ENCODE measurements at places on chromosomes 6 and 20.
A peak's percentile ranks its signal among the peaks of the same experiment; 100 is the strongest.

- no peak for DNase-seq
Observed at GRCh38 chr6:83958241-83958685, 75.3 kb upstream of the MRAP2 start.

DNA sequence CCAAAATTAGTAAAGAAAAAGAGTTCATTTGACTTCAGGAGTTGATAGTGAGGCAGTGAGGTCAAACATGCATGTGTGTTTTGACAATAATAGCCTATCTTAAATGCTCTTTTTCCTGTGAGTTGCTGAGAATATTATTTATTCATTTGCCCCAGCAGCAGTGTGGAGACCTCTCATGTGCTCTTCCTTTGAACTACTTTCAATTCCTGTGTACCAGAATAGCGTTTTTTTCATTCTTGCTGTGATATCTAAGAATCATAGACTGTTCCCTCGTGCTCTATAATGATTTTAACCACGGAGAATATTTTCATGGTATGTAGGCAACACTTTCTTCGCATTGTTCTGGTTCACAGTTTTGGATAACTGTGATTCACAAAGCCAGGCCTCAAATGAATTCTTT, 5.2 kb downstream of the CDYL start:
- DNase-seq: no peak

- peak; percentile 71 for DNase-seq
Observed at GRCh38 chr20:32535316-32535952, 49.7 kb downstream of the NOL4L start.

- DNase-seq: no peak
Observed at GRCh38 chr6:11604215-11604614, 66.7 kb downstream of the TMEM170B start.

- no peak for DNase-seq
Observed at GRCh38 chr6:68087399-68088133, 547.5 kb upstream of the ADGRB3 start.

DNA sequence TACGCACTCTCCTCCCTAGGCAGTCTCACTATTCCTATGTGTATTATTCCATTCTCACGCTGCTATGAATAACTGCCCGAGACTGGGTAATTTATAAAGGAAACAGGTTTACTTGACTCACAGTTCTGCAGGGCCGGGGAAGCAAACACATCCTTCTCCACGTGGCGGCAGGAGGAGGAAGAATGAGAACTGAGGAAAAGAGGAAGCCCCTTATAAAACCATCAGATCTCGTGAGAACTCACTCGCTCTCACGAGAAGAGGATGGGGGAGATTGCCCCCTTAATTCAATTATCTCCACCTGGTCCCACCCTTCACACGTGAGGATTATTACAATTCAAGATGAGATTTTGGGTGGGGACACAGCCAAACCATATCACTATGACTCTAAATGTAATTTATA, 61.9 kb downstream of the ECT2L start:
- DNase-seq: no peak

- DNase-seq: no peak
Observed at GRCh38 chr20:48620154-48620506, 207.7 kb downstream of the PREX1 start.

GRCh38 chr6:11911538-11911937, 100.6 kb upstream of the HIVEP1 start:
- no peak for DNase-seq

DNA sequence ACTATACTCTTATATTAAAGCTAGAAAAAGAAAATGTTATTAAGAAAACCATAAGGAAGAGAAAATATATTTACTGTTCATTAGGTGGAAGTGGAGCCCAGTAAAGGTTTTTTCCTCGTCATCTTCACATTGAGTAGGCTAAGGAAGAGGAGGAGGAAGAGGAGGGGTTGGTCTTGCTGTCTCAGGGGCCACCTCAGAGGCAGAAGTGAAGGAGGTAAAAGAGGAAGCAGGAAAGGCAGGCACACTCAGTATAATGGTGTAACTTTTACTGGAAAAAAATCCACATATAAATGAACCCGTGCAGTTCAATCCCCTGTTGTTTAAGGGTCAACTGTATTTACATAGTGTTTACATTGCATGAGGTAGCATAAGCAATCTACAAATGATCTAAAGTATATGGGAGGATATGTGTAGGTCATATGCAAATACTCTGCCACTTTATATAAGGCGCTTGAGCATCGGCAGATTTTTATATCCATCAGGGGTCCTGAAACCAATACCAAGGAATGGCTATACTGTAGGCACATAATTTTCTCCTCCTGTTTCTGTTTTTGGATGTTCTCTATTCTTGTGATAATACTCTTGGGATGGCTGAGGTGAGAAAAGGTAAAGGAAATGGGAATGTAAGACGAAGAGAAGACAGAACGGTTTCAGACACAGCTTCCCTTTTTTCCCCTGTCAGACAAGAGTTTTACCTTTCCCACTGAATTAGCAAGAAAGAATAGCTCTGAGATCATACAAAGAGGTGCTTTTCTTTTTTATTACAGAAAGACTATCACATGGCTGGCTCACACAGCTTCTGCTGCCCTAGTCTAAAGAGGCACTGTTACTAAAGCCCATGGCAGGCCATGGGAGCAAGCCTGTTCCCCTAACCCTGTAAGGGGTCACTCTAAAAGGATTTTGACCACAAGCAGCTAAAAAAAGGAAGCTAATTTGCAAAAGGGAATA, 59.9 kb downstream of the NUDT3 start:
- no peak for DNase-seq

GRCh38 chr6:144659202-144660182, 374.4 kb downstream of the UTRN start:
- no peak for DNase-seq

- no peak for DNase-seq
Observed at GRCh38 chr6:40931931-40932330, 107.1 kb downstream of the UNC5CL start.

DNA sequence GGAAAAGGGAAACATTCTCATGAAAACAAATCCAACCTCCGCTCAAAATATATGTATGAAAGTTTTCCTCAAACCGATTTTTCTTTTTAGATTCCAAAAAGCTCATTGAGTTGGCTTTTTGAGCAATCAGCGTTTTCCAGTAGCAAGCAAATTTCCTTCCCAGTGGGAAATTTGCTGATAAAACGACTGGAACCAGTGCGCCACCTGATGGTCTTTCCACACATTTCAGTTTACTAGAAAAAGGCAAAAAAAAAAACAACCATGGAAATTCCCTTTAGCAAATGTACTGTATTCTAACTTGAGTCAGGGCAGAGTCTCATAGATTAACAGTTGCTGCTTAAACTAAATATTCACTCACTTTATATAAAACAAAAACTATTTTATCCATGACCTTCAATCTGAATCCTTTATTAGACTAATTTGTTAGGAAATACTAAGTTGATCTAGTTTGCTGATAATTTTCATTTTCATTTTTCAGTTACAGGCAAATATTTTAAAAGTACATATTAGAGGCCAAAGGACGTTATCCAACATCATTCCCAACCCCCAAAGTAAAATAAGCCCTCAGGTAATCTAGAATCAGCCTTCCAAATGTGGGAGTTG, 271.5 kb downstream of the FOXA2 start:
- DNase-seq: no peak

DNA sequence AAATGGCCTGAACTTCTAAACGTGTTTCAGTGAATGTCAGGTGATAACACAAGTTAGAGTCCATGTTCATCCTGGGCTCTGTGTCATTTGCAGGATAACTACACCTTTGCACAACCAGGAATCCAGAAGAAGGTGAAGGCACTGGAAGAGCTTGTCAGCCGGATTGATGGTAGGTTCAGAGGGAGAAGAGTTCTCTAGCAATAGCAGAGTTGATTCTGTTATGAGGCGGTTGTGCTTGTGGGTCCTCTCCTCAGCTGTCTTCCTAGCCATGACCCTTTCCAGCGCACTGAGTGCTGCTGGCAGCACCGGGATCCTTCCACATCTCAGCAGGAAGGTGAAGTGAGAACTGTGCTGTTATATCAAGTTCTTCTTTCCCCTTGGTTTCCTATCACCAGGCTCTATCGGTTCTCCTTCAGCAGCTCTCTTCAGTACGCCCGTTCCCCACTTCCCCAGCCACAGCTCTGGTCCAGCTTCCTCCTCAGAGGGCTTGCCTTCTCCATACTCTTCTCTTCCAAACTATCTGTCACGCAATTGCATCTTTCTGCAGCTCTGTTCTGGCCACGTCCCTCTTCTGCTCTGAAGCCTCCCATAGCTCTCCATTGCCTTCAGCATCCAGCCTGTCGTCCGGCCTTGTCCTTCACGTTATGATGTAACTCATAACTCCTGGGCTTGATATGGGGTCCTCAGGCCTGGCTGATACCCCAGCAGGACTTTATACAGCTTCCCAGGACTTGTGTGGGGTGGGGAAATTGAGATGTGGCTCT, 39.9 kb upstream of the RNF8 start:
- DNase-seq: no peak

DNA sequence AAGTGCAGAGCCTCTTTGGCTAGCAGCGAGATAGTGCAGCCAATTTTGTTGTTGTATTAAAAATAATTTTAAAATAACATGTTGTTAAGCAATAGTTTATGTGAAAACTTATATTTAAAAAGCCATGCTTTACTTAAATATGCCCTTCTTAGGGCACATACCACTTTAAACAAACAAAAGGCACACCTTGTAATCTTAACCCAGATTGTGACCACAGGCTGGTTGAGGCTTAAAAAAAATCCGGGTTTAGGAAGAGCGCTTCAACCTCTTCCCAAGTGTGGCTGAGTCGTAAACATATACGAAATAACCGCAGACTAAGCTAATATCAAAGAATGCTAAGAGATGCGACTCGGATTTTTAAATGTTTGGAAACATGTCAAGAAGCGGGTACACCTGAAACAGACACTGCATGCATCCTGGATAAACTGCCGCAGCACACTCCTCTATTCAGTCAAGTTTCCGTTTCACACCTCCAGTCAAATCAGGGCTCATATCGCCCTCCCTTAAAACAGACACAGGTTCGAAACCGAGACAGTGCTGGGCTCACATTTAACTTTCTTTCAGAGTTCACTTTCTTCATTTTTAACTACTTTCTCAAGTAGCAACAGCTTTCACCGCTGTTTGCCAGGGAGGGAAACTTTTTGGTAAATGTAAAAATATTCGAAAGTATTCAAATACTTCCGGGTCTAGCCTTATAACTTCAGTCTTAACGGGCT, 1.5 kb downstream of the DEK start:
- no peak for DNase-seq

DNA sequence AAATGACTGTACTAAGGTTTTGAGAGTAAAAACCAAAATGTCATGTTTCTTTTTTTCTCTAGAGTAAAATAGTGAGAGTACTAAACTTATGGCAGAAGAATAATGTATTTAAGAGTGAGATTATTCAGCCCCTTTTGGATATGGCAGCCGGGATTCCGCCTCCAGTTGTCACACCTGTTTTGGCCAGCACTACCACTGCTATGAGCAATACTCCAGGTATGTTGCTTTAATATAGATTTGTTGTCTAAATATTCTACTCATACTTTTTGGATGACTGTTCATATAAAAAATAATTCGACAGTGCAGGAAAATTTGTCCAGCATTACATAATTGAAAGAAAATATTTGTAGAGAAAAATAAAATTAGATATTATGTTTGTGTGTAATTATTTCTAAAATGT, 59.5 kb downstream of the SCAF8 start:
- DNase-seq: no peak

- DNase-seq: no peak
Observed at GRCh38 chr6:9606435-9607134, 808.3 kb downstream of the TFAP2A start.

DNA sequence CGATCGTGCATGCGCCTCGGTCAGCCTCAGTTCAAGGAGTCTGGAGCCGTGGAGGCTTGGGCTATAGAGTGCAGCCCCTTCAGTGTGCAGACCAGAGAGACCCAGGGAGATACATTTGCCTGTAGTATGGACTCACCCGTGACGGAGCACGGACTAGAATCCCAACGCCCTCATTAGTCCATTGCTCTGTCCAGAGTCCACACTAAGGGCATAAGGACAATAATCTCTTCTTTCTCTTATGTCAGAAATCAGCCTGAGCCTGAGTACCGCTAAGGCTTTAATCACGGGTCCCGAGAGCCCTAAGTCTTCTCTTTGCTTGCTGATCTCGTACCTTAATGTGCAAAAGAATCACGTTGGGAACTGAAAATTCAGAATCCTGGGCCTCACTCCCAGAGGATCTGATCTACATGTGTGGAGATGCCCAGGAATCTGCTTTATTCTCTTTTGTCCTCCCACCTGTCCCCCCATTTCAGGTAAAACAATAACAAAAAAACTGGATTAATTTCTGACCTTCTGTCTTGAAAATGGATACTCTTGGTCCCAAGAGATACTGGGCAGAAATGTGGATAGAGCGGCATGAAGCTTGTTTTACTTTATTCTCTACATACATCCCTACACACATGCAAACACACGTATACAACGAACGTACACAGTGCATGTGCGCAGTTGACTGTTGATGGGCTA, 671 bp downstream of the BPHL start:
- no peak for DNase-seq

GRCh38 chr20:39990692-39991091, 698.3 kb downstream of the MAFB start:
- DNase-seq: no peak

GRCh38 chr20:57412347-57413029, 21.3 kb downstream of the RBM38 start:
- DNase-seq: no peak

DNA sequence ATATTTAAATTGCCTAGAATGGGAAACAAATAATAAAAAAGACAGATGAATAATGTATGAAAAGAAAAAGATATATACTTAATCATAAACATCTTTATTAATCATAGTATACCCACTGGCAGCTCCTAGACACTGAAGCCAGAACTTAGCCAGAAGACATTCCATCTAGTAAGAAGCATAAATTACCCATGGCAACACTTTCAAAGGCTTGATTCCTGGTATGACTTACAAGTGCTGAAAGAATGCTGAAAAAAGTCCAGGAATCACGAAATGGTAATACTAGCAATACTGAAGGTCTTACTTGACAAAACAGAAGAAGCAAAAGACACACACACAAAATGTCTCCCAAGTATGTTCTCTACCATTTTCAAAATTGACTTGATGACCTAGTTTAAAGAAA, 38.0 kb downstream of the RWDD2A start:
- DNase-seq: no peak

DNA sequence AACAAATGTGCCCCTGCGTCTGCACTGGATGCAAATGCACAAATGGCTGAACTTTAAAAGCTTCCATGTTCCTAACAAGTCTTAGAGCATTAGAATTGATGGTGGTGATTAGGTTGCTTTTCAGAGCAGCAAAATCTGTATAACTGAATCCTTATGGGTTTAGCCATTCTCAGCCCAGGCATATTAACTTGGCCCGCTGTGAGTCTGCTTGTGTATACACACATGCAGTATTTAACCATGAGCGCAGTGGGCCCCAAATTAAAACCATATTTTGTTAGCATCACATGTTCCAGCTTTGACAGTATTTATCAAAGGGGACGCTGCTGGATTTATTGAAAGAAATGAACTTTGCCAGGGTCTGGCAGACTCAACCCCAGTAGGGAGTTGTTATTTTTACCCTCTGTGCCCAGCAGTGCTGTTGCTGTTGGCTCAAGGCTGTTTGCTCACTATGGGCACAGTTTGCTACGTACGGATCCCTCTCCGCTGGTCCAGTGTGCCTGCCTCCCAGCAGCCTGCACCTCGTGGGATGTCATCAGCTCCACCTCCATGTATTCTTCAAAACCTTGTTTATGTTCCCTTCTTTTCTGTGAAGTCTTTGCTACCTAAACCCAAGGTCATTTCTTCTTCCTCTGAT, 144.7 kb downstream of the QRSL1 start:
- no peak for DNase-seq

GRCh38 chr6:168207421-168208175, 112.0 kb downstream of the DACT2 start:
- no peak for DNase-seq

GRCh38 chr20:47547034-47547387, 45.3 kb downstream of the NCOA3 start:
- no peak for DNase-seq

- no peak for DNase-seq
Observed at GRCh38 chr6:93787841-93788240, 368.5 kb upstream of the EPHA7 start.

Measured in NCI-H187 treated with DMSO at 0.1 percent for 48 hours (cell line).